ENCODE measurements at places on chromosomes 2 and 18. TPM values are rescaled to one million over a fixed set of nuclear protein-coding genes. Genes with fewer than 3 reads are reported as not detected.

Gene NFU1
- 120 TPM for polyA plus RNA-seq

Gene COL4A4
- polyA plus RNA-seq = 7.2 TPM

Gene TUBA3D
- polyA plus RNA-seq = not detected

Gene ADD2
- not detected for polyA plus RNA-seq

Gene MARCHF4
- 0.09 TPM for polyA plus RNA-seq

Gene LBX2
- 1.5 TPM for polyA plus RNA-seq

Gene DNAH7
- polyA plus RNA-seq = 3.8 TPM

Gene TUBA4B
- polyA plus RNA-seq = 15.4 TPM

Gene THSD7B
- 0.34 TPM for polyA plus RNA-seq

Gene COL6A3
- polyA plus RNA-seq = 3.8 TPM

GRCh38 chr2:191012845-191013681 lies 908 bp downstream of the STAT1 start:
- DNase-seq = no peak

- DNase-seq = no peak
Observed at GRCh38 chr2:121231385-121232000, 53.5 kb downstream of the TFCP2L1 start.

DNA sequence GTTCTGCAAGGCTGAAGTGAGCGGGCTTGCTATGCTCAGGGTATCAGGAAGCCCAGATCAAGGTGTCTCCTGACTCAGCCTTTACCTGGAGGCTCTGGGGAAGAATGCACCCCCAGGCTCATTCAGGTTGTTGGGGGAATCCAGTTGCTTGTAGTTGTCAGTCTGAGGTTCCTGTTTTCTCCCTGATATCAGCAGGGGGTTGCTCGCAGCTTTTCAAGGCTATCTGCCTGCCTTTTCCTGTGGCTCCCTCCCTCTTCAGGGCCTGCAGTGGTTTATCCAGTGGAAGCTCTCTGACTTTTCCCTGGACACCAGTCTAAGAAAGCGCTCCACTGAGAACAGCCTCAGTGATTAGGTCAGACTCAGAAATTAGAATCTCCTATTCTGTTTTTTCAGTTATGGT lies 116.6 kb downstream of the PTPRM start:
- no peak for DNase-seq

GRCh38 chr18:12003894-12004293 lies 22.6 kb downstream of the IMPA2 start:
- DNase-seq = peak; percentile 69

- DNase-seq = no peak
Observed at GRCh38 chr18:10057401-10057893, 143.6 kb downstream of the VAPA start.

- DNase-seq = no peak
Observed at GRCh38 chr2:179661986-179662385, 199.4 kb downstream of the ZNF385B start.

DNA sequence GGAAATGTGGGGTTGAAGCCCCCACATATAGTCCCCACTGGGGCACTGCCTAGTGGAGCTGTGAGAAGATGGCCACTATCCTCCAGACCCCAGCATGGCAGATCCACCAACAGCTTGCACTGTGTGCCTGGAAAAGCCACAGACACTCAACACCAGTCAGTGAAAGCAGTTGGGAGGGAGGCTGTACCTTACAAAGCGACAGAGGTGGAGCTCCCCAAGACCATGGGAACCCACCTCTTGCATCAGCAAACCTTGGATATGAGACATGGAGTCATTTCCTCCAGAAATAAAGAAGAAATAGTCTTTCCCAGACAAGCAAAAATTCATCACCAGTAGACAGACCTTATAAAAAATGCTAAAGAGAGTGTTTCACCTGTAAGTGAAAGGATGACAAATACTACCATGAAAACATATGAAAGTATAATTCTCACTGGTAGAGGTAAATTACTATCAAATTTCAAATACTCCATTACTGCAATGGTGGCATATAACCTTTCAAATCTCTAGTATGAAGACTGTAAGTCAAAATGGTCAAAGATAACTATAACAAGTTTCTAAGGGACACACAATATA lies 152.6 kb upstream of the EPHA4 start:
- DNase-seq = no peak

- no peak for DNase-seq
Observed at GRCh38 chr18:34729740-34730355, 19.8 kb downstream of the DTNA start.

DNA sequence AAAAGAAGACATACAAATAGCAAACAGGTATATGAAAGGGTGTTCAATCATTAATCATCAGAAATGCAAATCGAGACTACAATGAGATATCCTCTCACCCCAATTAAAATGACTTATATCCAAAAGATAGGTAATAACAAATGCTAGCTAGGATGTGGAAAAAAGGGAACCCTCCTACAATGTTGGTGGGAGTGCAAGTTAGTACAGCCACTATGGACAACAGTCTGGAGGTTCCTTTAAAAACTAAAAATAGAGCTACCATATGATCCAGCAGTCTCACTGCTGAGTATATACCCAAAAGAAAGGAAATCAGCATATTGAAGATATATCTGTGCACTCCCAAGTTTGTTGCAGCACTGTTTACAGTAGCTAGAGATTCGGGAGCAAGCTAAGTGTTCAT lies 271.5 kb downstream of the MBD5 start:
- no peak for DNase-seq

DNA sequence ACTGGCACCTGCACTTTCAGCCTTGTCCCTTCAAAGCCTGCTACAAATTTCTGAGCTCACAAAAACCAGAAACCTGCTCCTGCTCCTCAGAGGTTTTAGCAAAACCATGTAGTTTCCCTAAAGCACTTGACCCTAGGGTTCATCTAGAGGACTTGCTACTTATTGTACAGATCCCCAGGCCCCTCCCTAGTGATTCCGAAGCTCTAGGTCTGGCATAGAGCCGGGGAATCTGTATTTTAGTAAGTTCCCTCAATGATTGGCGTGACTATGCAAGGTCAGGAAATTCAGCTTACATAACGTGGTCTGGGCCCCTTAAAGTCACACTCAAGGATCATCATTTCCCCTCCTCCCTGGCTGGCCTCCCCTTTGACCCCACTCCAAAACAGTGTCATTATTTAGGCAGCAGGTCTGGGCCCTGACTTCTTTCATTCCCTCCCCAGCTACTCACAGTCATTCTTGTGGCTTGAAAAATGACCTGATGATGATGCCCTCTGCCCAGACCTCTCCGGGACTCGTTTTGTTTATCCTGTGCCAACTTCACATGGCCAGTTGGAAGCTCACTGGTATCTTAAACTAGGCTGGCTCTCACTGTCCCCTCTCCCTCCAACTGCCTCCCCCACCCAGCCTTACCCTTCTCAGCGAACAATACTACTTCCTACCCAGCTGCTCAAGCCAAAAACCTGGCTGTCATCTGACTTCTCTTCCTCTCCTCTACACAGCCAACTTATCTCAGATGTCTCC lies 36.0 kb downstream of the WDFY1 start:
- no peak for DNase-seq

DNA sequence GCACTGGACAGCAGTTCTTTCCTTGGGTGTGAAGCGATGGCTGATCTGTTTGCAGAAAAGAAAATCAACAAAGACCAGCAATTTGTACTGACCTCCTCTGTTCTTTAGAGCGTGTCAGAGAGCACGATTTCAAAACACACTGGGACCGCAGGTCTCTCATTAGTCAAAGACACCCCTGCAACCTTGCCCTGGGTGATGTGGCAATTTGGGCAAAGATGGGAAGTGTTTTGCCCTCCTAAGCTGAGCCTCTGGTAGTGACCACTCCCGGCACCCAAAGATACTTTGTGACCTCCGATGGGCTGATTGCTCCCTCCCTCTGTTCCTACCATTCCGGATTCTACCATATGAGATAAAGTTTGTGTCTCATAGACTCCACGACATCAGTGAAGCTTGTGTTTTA lies 18.2 kb upstream of the CLIP4 start:
- no peak for DNase-seq

DNA sequence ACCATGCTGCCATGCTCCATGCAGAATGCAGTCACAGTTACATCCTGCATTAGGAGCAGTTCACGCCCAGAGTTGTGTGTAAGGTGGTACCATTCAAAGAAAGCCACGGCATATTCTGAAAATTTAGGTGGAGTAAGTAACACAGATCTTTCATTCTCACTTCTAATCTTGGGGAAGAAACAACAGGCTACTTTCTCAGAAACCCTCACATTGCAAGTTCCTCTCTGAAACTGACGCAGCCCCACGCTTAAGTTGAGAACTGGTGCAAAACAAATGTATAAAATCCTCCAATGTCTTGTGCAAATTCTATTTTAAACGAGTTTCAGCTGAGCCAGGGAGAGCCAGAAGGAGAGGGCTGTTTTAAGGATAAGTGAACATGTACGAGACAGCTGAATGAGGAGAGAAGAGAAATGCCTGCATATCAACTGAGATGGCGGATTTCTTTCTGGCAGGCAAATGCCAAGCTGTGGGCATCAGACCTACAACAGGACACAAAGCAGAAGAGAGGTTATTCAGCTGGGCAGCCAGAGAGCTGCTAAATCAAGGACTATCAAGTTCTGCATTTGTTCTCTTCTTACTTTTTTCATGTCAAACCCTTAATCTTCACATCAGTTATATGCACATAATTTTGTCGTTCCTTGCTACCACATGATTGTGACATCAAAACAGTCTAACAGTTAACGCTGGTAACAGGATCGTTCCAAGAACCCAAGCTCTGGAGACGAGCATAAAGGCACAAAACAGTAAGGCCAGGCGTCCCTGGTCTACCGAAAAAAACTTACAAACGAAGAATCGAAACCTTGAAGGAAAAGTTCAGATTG lies 6.4 kb downstream of the ARL4C start:
- DNase-seq = no peak

DNA sequence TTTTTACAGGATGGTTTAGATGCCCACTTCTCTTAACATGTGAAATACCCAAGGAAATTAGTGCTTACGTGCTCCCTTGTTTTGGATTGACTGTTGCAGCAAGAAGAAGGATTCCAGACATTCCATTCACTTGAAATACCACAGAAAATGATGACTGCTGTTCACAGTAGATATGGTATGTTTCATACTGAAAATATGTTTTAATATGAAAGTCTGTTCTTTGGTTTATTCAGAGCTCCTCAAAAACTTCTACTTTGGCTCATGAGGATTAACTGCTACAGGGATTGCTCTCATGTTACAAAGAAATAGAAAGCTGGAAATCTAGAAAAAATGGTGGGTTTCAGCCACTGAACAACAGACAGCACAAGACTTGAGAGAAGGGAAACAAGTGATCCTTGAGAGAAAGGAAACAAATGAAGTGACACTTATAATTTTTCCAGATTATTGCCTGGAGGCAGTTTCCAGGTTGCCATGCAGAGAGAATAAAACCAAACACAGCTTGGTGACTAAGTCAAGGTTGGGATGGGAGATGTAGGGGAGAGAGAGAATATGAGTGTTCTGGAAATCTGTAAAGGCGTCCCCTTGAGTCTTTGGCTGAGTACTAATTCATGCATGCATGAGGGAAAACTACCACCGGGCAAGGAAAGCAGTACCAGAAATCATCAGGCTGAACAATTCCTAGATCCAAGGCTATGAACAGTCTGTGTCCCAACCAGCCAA lies 348.1 kb downstream of the CLIP4 start:
- no peak for DNase-seq

- no peak for DNase-seq
Observed at GRCh38 chr2:30545875-30546274, 98.8 kb downstream of the LCLAT1 start.

GRCh38 chr2:8251291-8251690 lies 430.6 kb upstream of the ID2 start:
- DNase-seq = no peak

DNA sequence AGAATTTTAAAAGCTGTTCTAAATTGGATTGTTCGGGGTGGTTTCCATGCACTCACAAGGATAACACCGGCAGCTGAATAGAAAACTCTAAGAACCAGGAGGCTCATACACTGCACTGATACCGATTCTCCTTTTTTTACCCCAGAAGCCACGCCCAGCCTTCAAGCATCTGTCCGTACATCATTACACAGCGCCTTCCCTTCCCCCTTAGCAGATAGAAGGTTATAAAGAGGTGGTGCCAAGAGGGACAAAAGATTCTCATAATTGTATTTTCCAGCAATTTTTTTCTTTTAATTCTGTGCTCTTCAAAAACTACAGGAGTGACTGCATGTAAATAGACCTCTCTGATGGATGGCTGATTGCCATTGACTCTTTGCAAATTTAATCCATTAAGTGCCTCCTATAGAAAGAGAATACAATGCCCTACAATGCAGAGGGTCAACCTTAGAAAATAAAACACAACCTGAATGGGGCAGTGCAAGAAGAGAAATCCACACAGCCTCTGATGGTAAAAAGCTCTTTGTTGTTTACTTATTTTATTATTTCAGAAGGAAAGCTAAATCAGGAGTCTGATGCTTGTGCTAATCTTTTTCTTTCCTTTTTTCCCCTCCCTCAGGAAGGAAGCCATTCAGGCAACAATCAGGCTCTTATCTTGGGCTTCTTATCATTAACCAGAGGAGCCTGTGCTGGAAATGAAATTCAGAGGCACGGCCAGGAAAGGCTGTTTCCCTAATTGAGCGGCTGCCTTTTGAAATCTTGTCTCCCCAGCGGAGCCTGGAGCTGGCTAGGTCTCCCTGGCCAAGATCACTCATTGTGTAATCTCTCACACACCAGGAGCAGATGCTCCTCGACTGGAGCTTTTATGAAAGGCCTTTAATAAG lies 198.9 kb upstream of the NABP1 start:
- DNase-seq = no peak

DNA sequence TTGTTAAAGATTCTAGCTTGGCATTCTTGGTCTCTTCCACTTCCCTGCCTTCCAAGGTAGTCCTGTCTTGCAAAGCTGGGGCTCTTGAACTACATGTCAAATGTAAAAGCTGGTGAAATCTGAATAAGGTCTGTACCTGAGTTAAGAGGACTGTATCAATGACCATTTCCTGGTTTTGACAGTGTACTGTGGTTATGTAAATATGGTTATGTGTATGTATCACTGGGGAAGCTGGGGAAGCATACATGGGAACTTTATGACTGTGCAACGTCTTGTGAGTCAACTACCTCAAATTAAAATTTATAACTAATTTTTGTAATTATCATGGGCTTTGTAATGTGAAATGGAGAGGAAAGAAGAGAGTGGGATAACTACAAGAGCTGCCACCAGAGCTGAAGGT lies 81.7 kb downstream of the COL4A4 start:
- DNase-seq = no peak

DNA sequence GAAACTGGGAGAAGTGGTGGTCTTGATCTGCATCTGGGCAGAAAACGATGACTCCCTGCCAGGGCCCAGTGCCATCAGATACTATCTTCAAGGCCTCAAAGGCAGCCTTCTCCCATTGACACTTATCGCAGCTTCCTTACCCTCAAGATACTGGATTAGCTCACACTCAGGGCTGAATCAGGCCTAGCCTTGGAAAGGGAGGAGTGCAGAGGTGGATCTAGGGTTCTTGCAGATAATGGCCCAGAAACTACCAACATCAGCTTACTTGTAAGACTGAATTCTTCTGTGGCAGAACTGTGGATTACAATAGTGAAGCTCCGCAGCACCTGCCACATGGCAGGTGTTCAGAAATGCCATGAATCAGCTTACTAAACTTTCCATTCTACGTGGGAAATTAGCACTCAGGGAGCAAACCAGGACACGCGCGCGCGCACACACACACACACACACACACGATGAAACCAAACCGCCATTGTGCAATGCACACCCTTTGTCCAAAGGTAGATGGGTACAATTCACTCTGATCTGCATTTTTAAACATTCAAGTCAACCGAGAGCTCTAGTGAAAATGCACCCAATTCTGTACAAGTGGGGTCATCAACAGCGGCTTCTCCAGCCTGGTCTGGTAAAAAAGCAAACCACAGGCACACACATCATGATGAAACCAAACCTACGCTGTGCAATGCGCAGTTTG lies 26.3 kb upstream of the TMEM182 start:
- DNase-seq = no peak

GRCh38 chr2:29054430-29054829 lies 19.9 kb downstream of the PCARE start:
- no peak for DNase-seq

GRCh38 chr18:64017870-64018269 lies 48.0 kb downstream of the SERPINB8 start:
- peak; percentile 72 for DNase-seq

All from kidney (tissue), 22 donors.